ENCODE measurements at places on chromosomes 1 and 21.

- DNase-seq = no peak
Measured at GRCh38 chr1:199403531-199404116, 623.9 kb upstream of the NR5A2 start.

- DNase-seq = no peak
Measured at GRCh38 chr1:157437296-157437695, 115.0 kb downstream of the FCRL5 start.

- no peak for DNase-seq
Measured at GRCh38 chr1:112637254-112638109, 17.9 kb downstream of the CAPZA1 start.

- DNase-seq = no peak
Measured at GRCh38 chr21:37193676-37194075, 73.5 kb downstream of the VPS26C start.

DNA sequence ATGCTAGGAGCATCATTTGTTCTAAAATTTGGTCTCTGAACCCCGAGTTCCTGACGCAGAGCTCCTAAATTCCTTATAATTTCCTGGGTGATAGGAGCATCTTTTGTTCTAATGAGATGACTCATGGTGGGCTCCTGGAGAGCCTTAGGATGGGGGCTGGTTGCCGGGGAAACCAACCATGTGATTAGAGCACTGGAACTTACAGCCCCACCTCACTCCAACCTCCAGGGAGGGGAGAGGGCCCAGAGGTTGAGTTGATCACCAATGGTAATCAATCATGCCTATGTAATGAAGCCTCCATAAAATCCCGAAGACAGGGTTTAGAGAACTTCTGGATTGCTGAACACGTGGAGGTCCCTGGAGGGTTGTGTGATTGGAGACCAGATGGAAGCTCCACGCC, 7.7 kb downstream of the SHISAL2A start:
- DNase-seq = no peak

- DNase-seq = no peak
Measured at GRCh38 chr1:47067097-47067594, at the start of gene CYP4Z1. CYP4Z1 (plus strand) TSS chr1:47067231; CDS start chr1:47067491, 260 bp downstream.

- peak; percentile 1 for DNase-seq
Measured at GRCh38 chr1:25430967-25431881, 527 bp downstream of the MACO1 start.

DNA sequence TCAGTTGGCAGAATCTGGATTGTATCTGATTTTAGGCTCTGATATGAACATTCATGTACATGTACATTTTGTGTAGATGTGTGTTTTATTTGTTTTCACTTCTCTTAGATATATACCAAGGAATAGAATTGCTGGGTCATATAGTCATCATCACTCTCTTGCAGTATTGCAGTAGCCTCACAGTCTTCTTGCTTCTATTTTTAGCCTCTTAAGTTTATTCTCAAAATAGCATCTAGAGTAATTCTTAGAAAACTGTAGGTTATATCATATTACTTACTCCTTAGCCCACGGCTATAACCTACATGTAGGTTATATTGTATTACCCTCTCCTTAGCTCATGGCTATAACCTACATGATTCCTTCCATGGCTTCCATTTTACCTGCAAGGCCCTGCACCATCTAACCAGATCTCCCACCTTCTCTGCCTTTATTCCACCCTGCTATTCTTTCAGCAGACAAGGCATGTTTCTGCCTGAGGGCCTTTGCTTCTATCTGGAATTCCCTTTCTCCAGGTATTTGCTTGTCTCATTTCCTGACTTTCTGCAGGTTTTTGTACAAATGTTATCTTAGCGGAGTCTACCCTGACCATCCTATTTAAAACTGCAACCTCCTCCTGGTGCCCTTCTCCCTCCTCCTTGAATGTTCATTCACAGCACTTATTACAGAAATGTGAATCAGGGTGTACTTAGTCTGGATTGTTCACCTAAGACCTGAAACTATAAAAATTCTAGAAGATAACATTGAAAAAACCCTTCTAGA, 109.0 kb upstream of the ETV3 start:
- DNase-seq = no peak

DNA sequence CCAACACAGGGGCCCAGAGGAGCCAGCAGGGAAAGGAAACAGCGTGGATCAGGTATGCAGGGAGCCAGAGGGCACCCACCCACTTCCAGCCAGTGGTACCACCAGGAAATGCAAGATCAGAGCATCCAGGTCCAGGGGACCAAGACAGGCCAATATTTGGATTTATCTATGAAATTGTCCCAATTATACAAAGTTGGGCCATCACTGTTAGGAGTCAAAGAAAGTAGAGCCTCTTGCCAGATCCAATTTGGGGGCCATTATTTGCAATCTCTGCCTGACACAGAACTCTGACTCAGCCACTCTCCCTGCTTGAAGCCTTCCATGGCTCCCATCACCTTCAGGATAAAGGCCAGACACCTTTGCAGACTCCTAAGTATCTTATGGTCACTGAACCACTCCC, 21.1 kb upstream of the TAS1R2 start:
- DNase-seq = no peak

- no peak for DNase-seq
Measured at GRCh38 chr21:19010996-19011395, 607.4 kb upstream of the TMPRSS15 start.

DNA sequence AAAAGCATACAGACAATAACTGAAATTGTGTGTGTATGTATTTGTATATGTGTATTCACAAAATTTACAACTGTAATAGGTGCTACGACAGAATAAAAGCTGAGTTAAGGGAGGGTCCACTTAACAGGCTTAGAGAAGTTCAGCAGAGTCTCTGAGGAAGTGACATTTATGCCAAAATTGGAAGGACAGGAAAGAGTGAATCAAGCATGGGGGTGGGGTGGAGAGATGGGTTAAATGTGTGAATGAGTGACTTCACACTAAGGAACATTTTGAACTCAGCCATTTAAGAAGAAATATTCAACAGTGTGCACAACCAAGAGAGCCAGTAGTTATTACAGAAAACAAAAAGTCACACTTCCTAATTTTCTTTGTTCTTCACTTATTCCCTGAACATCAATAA, 53.8 kb upstream of the RGS1 start:
- no peak for DNase-seq

GRCh38 chr1:117037802-117038201, 22.3 kb upstream of the TTF2 start:
- no peak for DNase-seq
